ENCODE measurements at places on chromosomes 4 and X.

- no peak for DNase-seq
Measured at GRCh38 chrX:72130762-72131250, 909 bp downstream of the RTL5 start.

- no peak for DNase-seq
Measured at GRCh38 chrX:63754136-63754859, 30.7 kb downstream of the ARHGEF9 start.

DNA sequence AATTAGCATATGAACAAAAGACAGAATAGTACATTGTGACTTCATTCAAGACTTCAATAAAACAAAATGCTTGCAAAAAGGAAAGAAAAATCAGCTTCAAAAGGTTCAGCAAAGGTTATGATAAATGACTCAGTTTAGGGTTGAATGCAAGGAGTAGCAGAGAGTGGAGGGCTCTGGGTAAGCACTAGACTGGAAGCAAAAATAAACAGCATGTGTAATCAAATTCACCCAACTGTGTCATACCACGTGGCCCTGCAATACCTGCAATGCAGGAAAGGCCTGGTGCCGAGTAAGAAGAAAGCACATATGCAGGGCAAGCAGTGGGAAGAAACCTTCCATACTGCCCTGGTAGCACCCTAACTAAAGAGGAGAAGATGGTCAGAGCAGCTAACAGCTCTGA lies 88.7 kb downstream of the ATP11C start:
- no peak for DNase-seq

DNA sequence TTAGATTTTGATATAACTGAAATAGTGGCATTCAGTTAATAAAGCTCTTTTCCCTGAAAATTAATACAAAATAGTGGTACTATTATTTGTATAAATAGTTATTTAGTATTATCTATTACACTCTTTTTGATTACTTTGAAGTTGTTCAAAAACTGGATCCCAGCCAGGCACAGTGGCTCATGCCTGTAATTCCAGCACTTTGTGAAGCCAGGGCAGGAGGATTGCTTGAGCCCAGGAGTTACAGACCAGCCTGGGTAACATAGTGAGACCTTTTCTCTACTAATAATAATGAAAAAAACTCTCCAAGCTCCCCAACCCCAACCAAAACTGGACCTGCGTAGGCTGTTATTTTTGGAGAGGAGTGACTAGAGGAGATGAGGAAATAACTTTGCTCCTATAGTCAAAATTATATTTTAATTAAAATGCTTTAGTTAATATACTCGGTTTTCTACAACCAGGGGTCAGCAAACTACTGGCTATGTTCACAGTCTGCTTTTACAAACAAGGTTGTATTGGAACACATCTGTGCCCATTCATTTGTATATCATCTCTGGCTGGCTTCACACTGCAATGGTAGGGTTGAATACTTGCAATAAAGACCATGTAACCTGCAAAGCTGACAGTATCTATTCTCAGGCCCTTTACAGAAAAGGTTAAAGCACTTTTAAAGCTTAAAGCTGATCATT lies 27.6 kb downstream of the GUCY1A1 start:
- DNase-seq = no peak
